ENCODE measurements at places on chromosomes 2 and 18.

DNA sequence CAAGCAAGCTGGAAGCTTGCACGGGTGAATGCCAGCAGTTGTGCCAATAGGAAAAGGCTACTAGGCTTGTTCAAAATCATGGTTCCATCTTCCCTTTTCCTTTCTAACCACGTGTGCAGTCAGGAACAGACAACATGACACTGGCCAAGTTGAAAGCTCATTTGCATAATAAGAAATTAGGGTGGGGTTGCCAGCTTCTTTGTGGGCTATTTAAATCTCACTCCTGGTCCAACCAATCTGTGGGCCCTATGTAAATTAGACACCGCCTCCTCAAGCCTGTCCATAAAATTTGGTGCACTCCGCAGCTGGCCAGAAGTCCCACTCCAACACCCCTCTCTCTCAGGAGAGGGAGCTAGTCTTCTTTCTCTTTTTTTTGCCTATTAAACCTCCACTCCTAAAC, 1948.4 kb upstream of the PIK3C3 start:
- DNase-seq, result no peak

- no peak for DNase-seq
These were observed 20.5 kb upstream of the SLC35F5 start for GRCh38 chr2:113776949-113777348.

- DNase-seq, result no peak
These were observed 21.6 kb upstream of the SLC9A2 start for GRCh38 chr2:102597788-102598187.

- DNase-seq, result peak; percentile 85
These were observed 1229.0 kb upstream of the ZEB2 start for GRCh38 chr2:145748927-145749326.

- DNase-seq, result no peak
These were observed 269.8 kb downstream of the KLHL29 start for GRCh38 chr2:23654756-23655155.

DNA sequence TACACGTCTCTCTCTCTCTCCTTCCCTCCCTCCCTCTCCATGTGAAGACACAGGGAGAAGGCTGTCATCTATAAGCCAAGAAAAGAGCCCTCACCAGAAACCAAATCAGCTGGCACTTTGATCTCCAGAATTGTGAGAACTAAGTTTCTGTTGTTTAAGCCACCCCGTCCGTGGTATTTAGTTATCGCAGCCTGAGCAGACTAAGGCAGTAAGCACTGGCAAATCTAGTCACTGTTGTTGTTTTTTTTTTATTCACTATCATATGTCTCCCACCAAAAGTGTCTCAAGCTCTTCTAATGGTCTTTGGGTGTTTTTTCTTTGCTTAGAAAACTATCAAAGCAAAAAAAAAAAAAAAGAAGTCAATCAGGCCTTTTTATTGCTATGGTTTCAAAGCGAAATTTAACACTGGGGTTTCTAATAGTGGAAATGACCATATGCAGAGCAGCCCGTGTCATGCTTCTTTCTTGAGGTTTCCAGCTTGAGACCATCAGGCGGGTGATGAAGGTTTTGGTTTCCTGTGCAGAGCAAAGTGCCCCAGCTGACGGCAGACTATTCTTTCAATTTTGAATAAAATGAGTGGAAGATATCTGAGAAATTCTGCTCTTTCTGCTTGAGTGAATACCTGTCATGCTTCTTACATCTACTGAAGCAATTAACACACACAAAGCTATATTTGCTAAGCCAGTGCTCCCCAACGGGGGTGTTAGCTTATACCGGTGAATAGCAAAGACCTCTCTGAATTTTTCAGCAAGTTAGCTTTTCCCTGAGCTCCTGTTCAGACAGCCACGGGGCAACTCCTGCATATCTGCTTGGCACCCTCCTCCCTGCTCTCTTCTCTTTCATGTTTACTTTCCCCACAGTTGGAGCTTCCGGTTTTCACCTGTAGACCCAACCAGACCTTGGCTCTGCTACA, 394.1 kb upstream of the ATP5MC3 start:
- peak; percentile 19 for DNase-seq

GRCh38 chr2:45390861-45391260, 220.2 kb downstream of the SRBD1 start:
- no peak for DNase-seq

DNA sequence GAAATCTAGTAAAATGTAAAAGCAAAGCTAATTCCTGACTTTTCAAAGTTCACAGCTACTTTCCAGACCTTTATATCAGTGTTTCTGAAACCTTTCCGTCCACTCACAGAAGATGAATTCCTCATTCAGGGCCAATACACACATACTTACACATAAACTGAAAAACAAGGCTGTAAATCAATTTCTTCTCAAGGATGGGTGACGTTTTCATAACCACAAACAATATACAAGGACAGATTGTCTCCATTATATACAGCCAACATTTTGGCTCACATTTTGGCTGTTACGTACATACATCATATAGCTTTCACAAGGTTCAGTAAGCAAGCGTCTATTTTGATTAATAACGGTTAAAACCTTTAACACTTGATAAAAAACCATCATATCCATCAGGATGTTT, 1.4 kb downstream of the RPRD1A start:
- peak; percentile 15 for DNase-seq

GRCh38 chr2:80531319-80531718, 226.8 kb upstream of the LRRTM1 start:
- no peak for DNase-seq

GRCh38 chr2:54947646-54948045, 102.6 kb downstream of the RTN4 start:
- no peak for DNase-seq

GRCh38 chr18:7871560-7872456, 304.7 kb downstream of the PTPRM start:
- no peak for DNase-seq

GRCh38 chr2:239671916-239672849, 271.4 kb upstream of the HDAC4 start:
- DNase-seq, result no peak

GRCh38 chr18:75489493-75490190, 62.1 kb upstream of the SMIM21 start:
- no peak for DNase-seq

All from hematopoietic multipotent progenitor cell treated with erythropoietin and hydrocortisone succinate and interleukin-3 and kit ligand, for 6 days (in vitro differentiated cells).